Keratinocyte (primary cell): ENCODE measurements at places on chromosomes 16 and 17. TPM values are rescaled to one million over a fixed set of nuclear protein-coding genes. Genes with fewer than 3 reads are reported as not detected.

DNA sequence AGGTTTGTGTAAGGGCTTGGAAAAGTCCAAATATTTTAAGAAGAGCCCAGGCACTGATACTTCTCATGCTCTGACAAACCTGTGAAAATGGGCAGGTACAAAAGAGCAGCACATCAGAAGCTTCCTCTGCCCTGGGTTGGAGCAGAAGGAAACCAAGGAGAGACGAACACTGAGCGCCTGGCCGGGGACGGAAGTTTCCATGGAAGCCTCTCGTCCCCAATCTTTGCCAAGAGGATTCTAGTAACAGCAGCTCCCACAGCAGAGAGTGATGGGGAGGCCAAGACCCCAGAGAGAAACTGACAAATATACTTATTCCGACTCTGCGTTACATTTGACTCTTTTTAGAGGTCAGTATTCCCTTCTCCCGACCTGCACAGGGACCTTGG is 268.5 kb downstream of the C16orf95 start:
- no peaks in the 10 kb centered on the region for H3K36me3 ChIP-seq
- peaks cover 2% of the 10 kb centered on the region for H3K27me3 ChIP-seq
- H3K4me3 ChIP-seq = no peak overlapping the region
- no peak for DNase-seq

DNA sequence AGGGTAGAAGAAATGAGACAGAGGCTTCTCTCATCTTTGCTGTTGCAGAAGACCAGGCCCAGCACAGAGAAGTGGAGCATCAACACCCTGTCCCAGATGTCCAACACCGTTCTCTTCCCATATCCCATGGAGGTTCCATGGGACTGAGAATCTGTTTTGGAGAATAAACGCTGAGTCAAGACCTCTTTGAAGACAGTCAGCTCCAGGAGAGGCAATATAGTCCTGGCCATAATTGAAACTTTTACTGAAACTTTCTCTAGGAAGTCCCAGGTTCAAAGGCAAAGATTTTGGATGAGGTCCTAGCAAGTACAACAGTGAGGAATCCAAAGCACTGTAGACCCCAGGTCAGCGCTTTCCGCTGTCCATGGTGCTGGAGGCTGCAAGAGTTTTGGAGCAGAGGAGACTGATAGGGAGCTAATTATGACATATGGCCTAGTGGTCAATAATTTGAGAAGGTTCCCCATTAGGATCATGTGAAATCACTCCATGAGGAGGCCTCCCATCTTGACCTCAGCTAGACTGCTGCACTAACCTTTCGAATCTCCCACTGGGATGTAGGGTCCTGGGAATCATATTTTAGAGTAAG is 36.0 kb downstream of the OSBPL7 start:
- no peak overlapping the region for H3K4me3 ChIP-seq
- no peaks in the 10 kb centered on the region for H3K4me1 ChIP-seq
- no peak overlapping the region for H3K27ac ChIP-seq
- peaks cover 29% of the 10 kb centered on the region for H3K27me3 ChIP-seq
- no peaks in the 10 kb centered on the region for H3K36me3 ChIP-seq

GRCh38 chr17:32142857-32143526 is 690 bp downstream of the RHOT1 start:
- peak overlapping the region; percentile 96 for H3K4me3 ChIP-seq
- H3K27ac ChIP-seq = peak overlapping the region; percentile 68
- H3K4me1 ChIP-seq = peaks cover 8% of the 10 kb centered on the region
- H3K36me3 ChIP-seq = no peaks in the 10 kb centered on the region
- no peak for DNase-seq
- no peaks in the 10 kb centered on the region for H3K27me3 ChIP-seq

- peaks cover 32% of the 10 kb centered on the region for H3K27me3 ChIP-seq
- no peaks in the 10 kb centered on the region for H3K4me1 ChIP-seq
- DNase-seq = no peak
Observed at GRCh38 chr16:27852681-27853080, 210.8 kb downstream of the GSG1L start.

PYDC1 gene
- not detected in 3 replicates for polyA plus RNA-seq
